CD4-positive, alpha-beta T cell (primary cell): ENCODE measurements at places on chromosomes 16 and 17. TPM values are rescaled to one million over a fixed set of nuclear protein-coding genes. Genes with fewer than 3 reads are reported as not detected.

Gene CBFA2T3
- 0.80 TPM for total RNA-seq

Gene TACO1
- 13.2 TPM for total RNA-seq

Gene GAST
- not detected for total RNA-seq

Gene OGFOD1
- 14.6 TPM for total RNA-seq

Gene HEATR3
- 10.6 TPM for total RNA-seq

Gene TP53TG3C
- total RNA-seq: not detected

Gene CMTR2
- total RNA-seq: 6.6 TPM

Gene SOX9
- not detected for total RNA-seq

Gene ABAT
- 4.4 TPM for total RNA-seq
